ENCODE measurements at places on chromosomes 5 and 9.

DNA sequence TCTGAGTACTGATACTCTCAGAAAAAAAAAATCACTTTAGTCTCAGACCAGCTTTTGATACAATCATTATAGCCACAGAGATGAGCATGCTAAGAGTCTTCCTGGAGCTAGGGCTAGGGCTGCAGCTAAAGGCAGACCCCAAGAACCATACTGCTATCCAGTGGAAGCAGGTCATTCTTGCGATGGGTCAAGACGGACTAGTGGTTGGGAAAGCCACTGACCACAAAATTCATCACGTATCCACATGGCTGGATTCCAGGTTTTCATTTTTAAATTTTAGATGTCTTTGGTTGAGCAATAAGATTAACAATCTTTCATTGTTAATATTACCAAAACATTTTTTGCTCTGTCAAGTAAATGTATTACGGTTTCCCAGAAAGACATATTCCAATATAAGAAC lies 598.1 kb downstream of the DNAH5 start:
- no peak for DNase-seq

DNA sequence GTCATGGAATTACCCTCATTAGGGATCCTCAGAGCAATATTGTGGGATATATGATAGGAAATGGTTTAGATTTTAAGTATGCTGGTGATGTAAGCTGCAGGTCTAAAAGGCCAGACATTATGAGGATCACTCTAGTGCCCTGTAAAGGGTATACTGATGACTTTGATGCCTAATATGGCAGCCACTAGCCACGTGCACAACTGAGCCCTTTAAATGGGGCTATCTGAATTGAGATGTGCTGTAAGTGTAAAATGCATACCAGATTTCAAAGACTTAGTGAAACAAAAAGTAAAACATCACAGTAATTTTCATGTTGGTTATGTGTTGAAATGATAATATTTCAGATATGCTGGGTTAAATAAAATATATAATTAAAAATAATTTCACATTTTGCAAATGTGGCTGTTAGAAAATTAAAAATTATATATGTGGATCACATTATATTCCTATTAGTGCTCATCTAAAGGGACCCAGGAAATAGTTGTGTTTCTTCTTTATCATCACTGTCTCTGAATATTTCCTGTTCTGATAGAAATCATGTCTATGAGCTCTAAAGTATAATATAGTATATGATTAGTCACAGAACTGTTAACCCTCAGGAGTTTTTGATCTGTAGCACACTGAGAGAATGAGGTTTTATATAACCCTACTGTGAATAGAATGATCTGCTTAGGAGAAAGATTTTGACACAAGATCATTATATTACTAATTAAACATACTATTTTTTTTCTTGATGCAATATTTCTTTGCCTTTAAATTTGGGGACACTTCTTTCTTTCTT lies 50.1 kb downstream of the OSTF1 start:
- DNase-seq = no peak

- DNase-seq = no peak
Observed at GRCh38 chr9:98809311-98810101, 2.0 kb downstream of the GALNT12 start.

GRCh38 chr9:128429513-128430086 lies 8.9 kb downstream of the CERCAM start:
- no peak for DNase-seq

DNA sequence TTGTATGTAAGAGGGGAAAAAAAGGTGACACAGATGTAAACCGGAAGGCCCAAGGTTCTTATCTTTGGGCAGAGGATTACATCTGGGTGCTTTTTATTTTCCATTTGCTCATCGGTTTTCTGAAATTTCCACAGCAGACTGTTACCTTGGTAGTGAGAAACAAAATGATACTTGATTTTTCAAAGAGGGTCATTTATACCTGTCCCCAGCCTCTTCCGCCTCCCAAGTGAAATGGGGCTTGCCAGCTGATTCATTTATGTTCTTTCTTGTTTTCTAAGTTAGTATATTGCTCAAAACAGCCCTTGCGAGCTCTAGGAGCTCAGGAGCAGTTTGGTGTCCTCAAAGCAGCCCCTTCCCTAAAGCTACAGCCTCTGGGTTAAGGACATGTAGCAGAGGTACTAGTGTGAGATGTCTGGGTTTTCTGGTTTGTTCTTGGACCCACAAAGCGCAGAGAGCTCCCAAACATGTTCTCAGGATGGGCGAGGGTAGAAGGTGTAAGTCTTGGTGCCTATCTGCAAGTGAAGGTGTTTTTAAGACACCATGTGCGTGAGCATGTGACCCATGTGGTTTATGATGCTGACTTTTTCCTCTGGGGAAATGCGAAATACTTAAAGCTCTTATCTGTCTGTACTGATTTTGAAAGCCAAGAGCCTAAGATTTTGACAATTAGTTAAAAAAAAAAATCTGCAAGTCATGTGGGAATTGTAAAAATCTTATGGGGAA lies 38.3 kb downstream of the DAPK1 start:
- no peak for DNase-seq

- DNase-seq = no peak
Observed at GRCh38 chr9:132032238-132032950, 47.3 kb downstream of the MED27 start.
